ENCODE measurements at places on chromosomes 3 and 15. TPM values are rescaled to one million over a fixed set of nuclear protein-coding genes. Genes with fewer than 3 reads are reported as not detected.

EPHA3 gene
- total RNA-seq = not detected

DNA sequence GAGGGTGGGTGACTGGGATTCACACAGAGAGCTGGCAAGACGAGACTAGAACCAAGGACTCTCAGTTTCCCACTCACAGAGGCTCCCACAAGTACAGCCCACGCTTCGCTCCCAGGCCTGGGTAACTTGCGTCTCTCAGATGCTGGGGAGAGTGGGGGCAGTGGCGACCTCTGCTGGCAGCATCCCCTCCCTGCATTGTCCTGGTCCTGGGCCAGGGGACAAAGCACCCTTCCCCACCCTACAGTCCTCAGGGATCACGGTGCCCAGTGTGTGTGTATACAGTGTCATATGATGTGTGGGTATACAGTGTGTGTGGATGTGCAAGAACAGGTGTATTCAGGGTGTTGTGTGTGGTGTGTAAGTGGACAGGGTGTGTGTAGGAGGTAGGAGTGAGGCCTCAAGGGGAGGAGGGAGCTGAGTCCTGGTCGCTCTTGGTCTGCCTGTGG, 12.8 kb downstream of the VILL start:
- DNase-seq = peak; percentile 49
- no peak overlapping the region for H3K4me3 ChIP-seq
- H3K27ac ChIP-seq = no peak overlapping the region

GRCh38 chr15:65032801-65033537, 3.5 kb upstream of the MTFMT start:
- H3K4me3 ChIP-seq = no peak overlapping the region
- H3K36me3 ChIP-seq = no peaks in the 10 kb centered on the region
- H3K27ac ChIP-seq = no peak overlapping the region
- DNase-seq = peak; percentile 35
- H3K4me1 ChIP-seq = peaks cover 14% of the 10 kb centered on the region
- H3K27me3 ChIP-seq = peaks cover 17% of the 10 kb centered on the region

DNA sequence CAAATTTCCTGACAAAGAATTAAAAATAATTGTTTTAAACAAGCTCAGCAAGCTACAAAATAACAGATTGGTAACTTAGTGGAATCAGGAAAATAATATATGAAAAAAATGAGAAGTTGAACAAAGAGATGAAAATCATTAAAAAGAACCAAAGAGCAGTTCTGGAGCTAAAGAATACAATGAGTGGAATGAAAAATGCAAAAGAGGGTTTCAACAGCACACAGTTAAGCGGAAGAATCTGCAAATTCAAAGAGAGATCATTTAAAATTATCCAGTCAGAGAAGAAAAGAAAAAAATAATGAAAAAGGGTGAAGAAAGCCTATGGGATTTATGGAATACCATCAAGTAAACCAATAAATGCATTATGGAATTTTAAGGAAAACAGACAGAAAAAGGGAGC, 6.2 kb upstream of the GABRR3 start:
- no peak for DNase-seq
- no peak overlapping the region for H3K27ac ChIP-seq
- peaks cover 19% of the 10 kb centered on the region for H3K4me1 ChIP-seq
- no peak overlapping the region for H3K4me3 ChIP-seq
- peaks cover 36% of the 10 kb centered on the region for H3K27me3 ChIP-seq

- H3K4me1 ChIP-seq = no peaks in the 10 kb centered on the region
- H3K4me3 ChIP-seq = no peak overlapping the region
- DNase-seq = no peak
These were observed 85.1 kb downstream of the EFL1 start for GRCh38 chr15:82177291-82178010.

CEMIP gene
- total RNA-seq = not detected

DNA sequence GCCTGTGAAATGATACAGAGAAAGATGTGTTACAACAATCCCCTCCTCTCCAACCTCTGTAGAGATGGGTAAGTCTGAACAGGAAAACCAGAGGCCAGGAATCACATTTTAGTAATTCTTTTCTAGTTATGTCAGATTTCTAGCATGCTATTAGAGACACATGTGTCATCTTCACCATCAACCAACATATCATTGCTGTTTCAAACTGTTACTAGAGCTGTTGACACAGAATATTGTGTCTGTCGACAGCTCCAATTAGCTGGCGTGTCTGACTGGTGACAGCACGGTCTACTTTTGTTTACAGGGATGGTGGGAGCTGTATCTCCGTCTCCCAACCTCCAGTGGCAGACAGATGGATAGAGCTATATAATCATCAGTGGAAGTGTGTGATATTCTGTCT, 393.2 kb downstream of the SOX2 start:
- H3K4me3 ChIP-seq = no peak overlapping the region
- no peak for DNase-seq
- no peak overlapping the region for H3K27ac ChIP-seq
- no peaks in the 10 kb centered on the region for H3K27me3 ChIP-seq
- H3K36me3 ChIP-seq = no peaks in the 10 kb centered on the region
- no peaks in the 10 kb centered on the region for H3K4me1 ChIP-seq

GRCh38 chr15:65829130-65829764, 37.2 kb upstream of the DENND4A start:
- DNase-seq = peak; percentile 47
- no peaks in the 10 kb centered on the region for H3K27me3 ChIP-seq
- H3K36me3 ChIP-seq = peaks cover 11% of the 10 kb centered on the region
- H3K4me1 ChIP-seq = peaks cover 62% of the 10 kb centered on the region
- H3K27ac ChIP-seq = peak overlapping the region; percentile 96
- peak overlapping the region; percentile 46 for H3K4me3 ChIP-seq

DNA sequence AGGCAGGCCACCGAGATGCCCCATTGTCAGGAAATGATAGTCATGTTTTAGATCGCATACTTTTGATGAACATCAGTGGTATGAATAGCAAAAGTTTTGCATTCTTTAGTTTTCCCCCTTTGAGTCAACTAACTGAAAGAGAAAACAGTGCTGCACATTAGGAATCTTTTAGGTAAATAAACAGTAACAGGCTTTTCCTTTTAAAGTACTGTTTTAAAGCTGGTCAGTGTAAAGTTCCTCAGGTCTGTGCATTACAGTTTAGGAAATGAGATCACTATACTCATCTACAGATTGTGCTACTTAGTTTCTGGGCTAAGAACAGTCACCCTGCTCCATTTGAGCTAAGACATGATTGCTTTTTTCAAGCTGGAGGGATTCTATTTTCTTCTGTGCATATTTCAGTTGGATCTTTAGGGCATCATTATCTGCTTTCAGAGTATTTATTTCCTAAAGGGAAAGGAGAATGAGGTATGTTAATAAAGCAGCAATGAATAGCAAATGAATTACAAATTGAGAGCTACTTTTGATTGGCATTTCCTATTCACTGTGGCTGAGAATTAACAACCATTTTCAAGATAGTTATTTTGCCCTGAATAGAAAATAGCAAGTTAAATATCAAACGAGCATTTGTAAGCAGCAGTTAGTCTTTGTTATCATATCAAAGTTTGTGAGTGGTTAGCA, 36.5 kb downstream of the FAM98B start:
- peaks cover 75% of the 10 kb centered on the region for H3K36me3 ChIP-seq
- H3K27ac ChIP-seq = peak overlapping the region; percentile 77
- no peak for DNase-seq
- H3K4me1 ChIP-seq = peaks cover 55% of the 10 kb centered on the region
- no peak overlapping the region for H3K4me3 ChIP-seq
- no peaks in the 10 kb centered on the region for H3K27me3 ChIP-seq

GNB4 gene
- total RNA-seq = 7.4 TPM

GRCh38 chr3:64687781-64688604, at the start of gene ADAMTS9:
ADAMTS9 (minus strand) TSS chr3:64688000; CDS start chr3:64687657, 343 bp downstream.
- peaks cover 2% of the 10 kb centered on the region for H3K4me1 ChIP-seq
- peaks cover 58% of the 10 kb centered on the region for H3K27me3 ChIP-seq
- no peak within 1 kb of the TSS for H3K4me3 ChIP-seq
- no peak within 1 kb of the TSS for H3K27ac ChIP-seq
- no peak for DNase-seq

DNA sequence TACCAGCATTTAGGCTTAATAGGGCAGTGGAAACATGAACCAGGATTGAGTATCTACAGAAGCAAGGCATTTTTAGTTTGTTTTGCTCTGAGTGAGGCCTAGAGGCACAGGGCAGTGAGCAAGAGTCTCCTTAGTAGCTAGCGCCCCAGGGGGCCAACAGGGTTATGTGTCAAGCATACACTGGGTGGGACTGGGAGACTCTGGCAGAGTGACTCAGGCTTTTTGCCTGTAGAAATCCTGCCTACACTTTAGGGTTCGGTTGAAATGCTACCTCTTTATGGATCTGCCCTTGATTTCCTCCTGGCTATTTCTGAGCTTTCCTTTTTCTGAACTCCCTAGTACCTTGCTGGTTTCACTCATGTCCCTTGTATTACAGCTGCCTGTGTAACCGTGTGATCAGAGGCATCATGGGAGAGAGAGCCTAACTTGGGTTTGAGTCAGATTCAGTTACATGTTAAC, 72.2 kb downstream of the TOP2B start:
- no peaks in the 10 kb centered on the region for H3K4me1 ChIP-seq
- no peak overlapping the region for H3K4me3 ChIP-seq
- DNase-seq = no peak
- H3K36me3 ChIP-seq = peaks cover 7% of the 10 kb centered on the region

EFHB gene
- total RNA-seq = 1.1 TPM

THBS1 gene
- 0.40 TPM for total RNA-seq

GRCh38 chr3:126209741-126210140, 29.4 kb upstream of the ALDH1L1 start:
- H3K27me3 ChIP-seq = peaks cover 33% of the 10 kb centered on the region
- H3K4me1 ChIP-seq = no peaks in the 10 kb centered on the region
- no peaks in the 10 kb centered on the region for H3K36me3 ChIP-seq
- no peak overlapping the region for H3K27ac ChIP-seq
- DNase-seq = no peak

KLHL40 gene
- not detected for total RNA-seq

DNA sequence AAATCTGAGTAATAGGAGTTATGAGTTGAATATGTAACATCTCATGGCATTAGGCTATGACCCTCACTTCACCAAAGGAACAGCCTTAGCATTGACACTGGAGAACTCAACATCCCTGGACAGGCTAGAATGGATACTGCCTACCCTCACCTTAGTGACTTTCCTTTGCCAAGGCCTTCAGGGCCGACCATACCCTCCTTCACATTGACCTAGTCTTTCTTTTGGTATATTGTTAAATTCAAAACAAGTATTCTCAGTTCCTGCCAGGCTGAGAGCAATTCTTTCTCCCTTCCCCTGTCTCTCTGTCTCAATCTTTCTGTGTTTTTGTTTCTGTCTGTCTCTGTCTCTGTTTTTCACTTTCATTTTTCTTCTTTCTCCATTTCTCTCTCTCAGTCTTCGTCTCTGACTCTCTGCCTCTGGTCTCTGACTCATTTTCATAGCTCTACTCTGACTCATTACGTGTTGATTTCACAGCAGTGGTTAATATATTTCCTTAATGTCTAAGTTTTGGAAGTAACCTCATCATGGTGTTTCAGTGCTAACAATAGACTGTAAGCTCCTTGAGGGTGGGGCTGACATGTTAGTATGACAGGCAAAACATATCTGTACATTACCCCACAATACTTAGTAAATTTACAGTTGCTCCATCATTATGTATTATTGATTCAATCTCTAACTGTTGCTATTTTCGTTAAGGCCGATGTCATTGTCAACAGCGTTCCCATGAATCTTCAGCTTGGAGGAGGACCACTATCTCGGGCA, 32.5 kb downstream of the PARP15 start:
- H3K27me3 ChIP-seq = no peaks in the 10 kb centered on the region
- H3K4me3 ChIP-seq = peak overlapping the region; percentile 21
- peaks cover 28% of the 10 kb centered on the region for H3K4me1 ChIP-seq
- peak; percentile 36 for DNase-seq
- peaks cover 60% of the 10 kb centered on the region for H3K36me3 ChIP-seq

- H3K4me1 ChIP-seq = no peaks in the 10 kb centered on the region
- H3K4me3 ChIP-seq = no peak overlapping the region
- no peak overlapping the region for H3K27ac ChIP-seq
- no peak for DNase-seq
- no peaks in the 10 kb centered on the region for H3K36me3 ChIP-seq
These were observed 287.3 kb downstream of the UBE2E2 start for GRCh38 chr3:23490459-23490858.

UQCRC1 gene
- 157 TPM for total RNA-seq

DNA sequence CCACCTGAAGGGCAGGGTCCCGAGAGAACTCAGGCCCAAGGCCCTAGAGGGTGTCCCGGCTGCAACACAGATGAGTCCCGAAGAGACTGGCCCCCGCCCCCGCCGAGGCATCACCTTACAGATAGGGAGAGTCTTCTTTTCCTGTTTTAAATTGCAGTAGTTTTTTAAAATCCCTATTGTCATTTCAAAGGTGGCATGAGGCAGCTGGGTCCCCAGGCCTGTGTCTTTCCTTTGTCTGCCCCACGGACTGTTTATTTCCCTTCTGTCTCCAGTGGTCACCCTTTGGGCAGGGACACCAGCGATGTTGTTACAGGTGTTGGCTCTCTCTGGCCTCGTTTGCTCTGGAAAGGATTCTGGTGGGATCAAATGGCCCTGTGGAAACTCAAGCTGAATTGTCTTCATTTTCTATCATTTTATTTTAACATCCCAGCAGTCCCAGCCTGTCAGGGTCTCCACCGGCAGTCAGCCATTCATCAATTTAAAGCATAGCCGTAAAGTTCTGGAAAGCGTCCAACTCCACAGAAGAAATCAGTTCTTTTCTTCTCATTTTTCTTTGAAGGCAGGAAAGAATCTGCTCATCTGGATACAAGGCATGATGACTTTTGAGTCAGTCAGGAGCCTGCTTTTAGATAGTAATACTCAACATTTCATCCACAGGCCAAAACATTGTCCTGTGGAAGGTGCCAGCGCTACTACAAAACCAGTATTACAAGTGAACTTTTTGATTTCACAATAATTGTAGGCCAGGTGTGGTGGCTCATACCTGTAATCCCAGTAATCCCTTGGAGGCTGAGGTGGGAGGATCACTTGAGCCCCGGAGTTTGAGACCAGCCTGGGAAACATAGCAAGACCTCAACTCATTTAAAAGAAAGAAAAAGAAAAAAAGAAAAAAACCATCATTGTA, 96.2 kb downstream of the HES1 start:
- H3K4me1 ChIP-seq = peaks cover 9% of the 10 kb centered on the region
- H3K27me3 ChIP-seq = peaks cover 18% of the 10 kb centered on the region
- H3K27ac ChIP-seq = no peak overlapping the region

TMEM108 gene
- not detected for total RNA-seq

GRCh38 chr3:11204697-11205348, 50.5 kb downstream of the HRH1 start:
- no peaks in the 10 kb centered on the region for H3K36me3 ChIP-seq
- peaks cover 18% of the 10 kb centered on the region for H3K27me3 ChIP-seq
- no peak for DNase-seq
- H3K4me3 ChIP-seq = no peak overlapping the region
- H3K4me1 ChIP-seq = peaks cover 3% of the 10 kb centered on the region

GRCh38 chr3:183180110-183180783, 17.7 kb upstream of the LAMP3 start:
- no peak overlapping the region for H3K4me3 ChIP-seq
- H3K27ac ChIP-seq = no peak overlapping the region
- peaks cover 15% of the 10 kb centered on the region for H3K4me1 ChIP-seq

- H3K4me1 ChIP-seq = no peaks in the 10 kb centered on the region
- no peak overlapping the region for H3K4me3 ChIP-seq
- H3K27me3 ChIP-seq = no peaks in the 10 kb centered on the region
- no peaks in the 10 kb centered on the region for H3K36me3 ChIP-seq
These were observed 617.5 kb downstream of the TBL1XR1 start for GRCh38 chr3:176579711-176580185.

Data from activated CD4-positive, alpha-beta T cell treated with anti-CD3 and anti-CD28 coated beads, Interleukin-2, amount 10 ng/mL, durations not matched to agents 7 days and 5 days (primary cell).